ENCODE measurements at places on chromosomes 4 and X.
A peak's percentile ranks its signal among the peaks of the same experiment; 100 is the strongest.

DNA sequence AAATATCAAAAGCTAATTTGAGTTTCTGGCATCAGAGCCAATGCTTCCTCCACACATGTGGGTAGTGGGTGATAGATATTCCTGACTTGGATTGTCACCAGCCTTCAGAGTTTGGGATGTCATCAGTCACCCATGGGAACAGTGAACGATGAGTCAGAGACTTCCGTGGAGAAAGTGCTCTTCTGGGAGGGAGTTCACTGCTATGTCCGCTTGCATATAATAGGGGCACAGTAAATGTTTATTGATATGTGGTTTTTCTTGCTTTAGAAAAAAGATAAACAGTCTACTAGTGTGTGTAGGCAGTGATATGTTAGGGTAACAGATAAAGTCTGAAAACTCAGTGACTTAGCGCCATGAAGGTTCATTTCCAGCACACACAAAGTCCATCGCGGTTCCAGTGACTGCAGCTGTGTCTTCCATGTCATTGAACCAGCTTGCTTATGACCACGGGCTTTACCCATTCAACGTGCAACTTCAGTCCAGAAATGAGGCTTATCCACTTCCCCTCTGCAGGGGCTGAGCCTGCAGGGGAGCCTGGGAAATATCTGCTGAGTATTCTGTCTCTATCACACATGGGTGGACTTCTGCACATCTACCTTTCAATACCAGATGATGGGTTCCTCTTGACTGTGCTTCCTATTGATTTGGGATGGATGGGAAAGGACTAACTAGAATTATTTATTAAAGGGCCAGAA is 87.7 kb upstream of the WWC2 start:
- peak; percentile 39 for DNase-seq

GRCh38 chrX:109360301-109360700 is 121.6 kb downstream of the GUCY2F start:
- no peak for DNase-seq

GRCh38 chr4:184529283-184529682 is 54.9 kb upstream of the IRF2 start:
- peak; percentile 47 for DNase-seq

- DNase-seq: no peak
These were observed 216.2 kb upstream of the VEGFC start for GRCh38 chr4:177008836-177009501.

DNA sequence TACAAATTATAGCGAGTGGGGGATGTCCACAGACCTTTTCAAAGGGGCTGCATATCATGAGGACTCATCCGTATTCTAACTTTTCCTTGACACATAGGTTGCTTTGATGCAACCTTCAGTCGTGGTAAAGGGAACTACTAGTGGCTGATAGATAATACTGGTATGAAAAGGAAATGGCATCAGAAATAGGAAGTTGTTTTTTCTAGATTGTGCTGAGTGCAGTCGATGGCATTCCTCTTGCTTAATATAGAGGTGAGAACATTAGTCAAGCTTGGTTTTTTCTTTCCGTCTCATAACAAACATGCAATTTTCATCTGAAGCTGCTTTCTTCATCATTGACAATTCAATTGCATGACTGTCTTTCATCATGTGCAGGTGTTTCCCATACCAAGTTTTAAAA is 16.6 kb downstream of the ENPEP start:
- DNase-seq: no peak
